ENCODE measurements at places on chromosomes 12 and 14. TPM values are rescaled to one million over a fixed set of nuclear protein-coding genes. Genes with fewer than 3 reads are reported as not detected.

Gene SMCO2
- not detected for total RNA-seq

Gene ITPR2
- 14.3 TPM for total RNA-seq

Gene CCDC175
- not detected for total RNA-seq

Gene INTS13
- total RNA-seq: 23.7 TPM

Gene KRT71
- total RNA-seq: not detected

Gene TPPP2
- 1.1 TPM for total RNA-seq

Gene TTC9
- total RNA-seq: 0.70 TPM

Gene KRT78
- not detected for total RNA-seq

Gene PAH
- not detected for total RNA-seq

Gene ARHGAP9
- total RNA-seq: 6.4 TPM

Gene PRH2
- not detected for total RNA-seq

Gene MYRFL
- 0.11 TPM for total RNA-seq

Gene GMFB
- total RNA-seq: 24.9 TPM

Gene TTC6
- total RNA-seq: not detected

Gene HOXC5
- not detected for total RNA-seq

Gene HCAR1
- total RNA-seq: 0.08 TPM

Gene SIX6
- not detected for total RNA-seq

Gene CCDC196
- not detected for total RNA-seq

Gene CMA1
- 1.3 TPM for total RNA-seq

Gene ISM2
- not detected for total RNA-seq

Gene HECTD4
- total RNA-seq: 22.6 TPM

Gene WNT1
- total RNA-seq: not detected

Gene SPX
- 12.4 TPM for total RNA-seq

Gene BIN2
- 2.0 TPM for total RNA-seq

Gene TCL1B
- not detected for total RNA-seq

Gene SLCO1A2
- not detected for total RNA-seq

Gene EXOC3L4
- total RNA-seq: 1.2 TPM

Gene TGFB3
- total RNA-seq: 29.5 TPM

Gene DLK1
- 52.3 TPM for total RNA-seq

Gene CMKLR1
- total RNA-seq: 10.6 TPM

Gene PLEKHG7
- total RNA-seq: not detected

Gene PLEKHH1
- 7.3 TPM for total RNA-seq

Gene RPGRIP1
- 0.60 TPM for total RNA-seq

Gene ABCC9
- total RNA-seq: 78.1 TPM

Gene YARS2
- 9.7 TPM for total RNA-seq

Gene ZBTB42
- total RNA-seq: 5.6 TPM

Gene KDM5A
- 25.5 TPM for total RNA-seq

Gene ANO2
- 19.5 TPM for total RNA-seq

Gene LRTM2
- total RNA-seq: not detected

Gene CACNB3
- total RNA-seq: 6.0 TPM

Gene EML5
- total RNA-seq: 0.27 TPM

Gene LRRC10
- 39.2 TPM for total RNA-seq

Data from Right ventricle myocardium inferior (tissue), 1 donor.